NCI-H2107 (cell line): ENCODE measurements at places on chromosomes 16 and 17.

- DNase-seq, result no peak
Measured at GRCh38 chr17:75476752-75477489, 20.5 kb downstream of the TMEM94 start.

GRCh38 chr16:75225092-75225491 is 6.3 kb downstream of the CTRB1 start:
- no peak for DNase-seq

GRCh38 chr17:13306310-13306962 is 288.6 kb upstream of the ELAC2 start:
- no peak for DNase-seq

DNA sequence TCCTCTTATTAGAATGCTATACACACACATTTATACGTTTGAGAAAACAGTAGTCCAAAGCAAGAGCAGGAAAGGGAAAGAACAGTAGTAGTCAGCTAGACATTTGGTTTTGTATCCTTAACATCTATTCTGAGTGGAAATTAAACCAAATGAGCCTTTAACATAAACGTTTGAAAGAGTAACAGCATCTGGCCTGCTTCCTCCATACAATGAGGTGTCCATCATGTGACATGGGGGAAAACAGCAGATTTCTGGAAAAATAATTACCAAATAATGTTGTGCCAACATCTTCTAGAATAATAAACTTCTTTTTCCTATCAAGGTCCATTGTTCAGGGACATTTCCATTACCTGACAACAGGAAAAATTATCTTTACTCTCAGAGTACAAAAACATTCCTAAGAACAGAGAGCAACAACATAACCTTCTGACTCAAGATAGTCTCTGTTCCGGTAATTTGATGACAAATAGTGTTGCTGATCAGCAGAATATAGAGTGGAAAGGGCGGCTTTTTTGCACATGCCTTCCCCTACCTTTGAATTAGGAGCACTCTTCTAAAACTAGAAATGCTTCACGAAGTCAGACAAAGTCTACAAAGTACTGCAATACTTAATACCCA is 20.2 kb downstream of the CYTH1 start:
- DNase-seq, result no peak

- DNase-seq, result peak; percentile 85
Measured at GRCh38 chr17:50931144-50931908, 65.2 kb upstream of the TOB1 start.

DNA sequence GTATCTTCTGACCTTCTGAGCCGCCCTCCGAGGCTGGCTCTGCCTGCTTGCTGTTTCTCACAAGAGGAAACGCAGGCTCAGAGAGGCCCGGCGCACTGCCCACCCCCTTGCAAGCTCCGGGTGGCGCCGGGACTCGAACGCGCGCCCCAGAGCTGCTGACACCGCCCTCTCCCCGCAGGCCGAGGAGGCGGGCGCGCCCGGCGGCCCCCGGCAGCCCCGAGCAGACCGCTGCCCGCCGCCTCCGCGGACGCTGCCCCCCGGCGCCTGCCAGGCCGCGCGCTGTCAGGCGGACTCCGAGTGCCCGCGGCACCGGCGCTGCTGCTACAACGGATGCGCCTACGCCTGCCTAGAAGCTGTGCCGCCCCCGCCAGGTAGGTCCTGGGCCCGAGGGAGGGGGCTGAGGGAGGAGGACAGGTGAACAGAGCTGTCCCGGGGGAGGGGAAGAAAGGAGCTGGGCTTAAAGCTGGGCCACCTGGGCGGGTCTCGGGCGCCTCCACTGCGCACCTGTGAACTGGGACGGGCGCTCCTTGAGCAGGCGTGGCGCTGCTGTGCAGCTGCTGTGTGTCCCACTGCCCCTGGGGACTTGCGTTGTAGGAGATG is 18.2 kb downstream of the WFDC1 start:
- peak; percentile 34 for DNase-seq

- no peak for DNase-seq
Measured at GRCh38 chr17:44636562-44636961, 19.7 kb upstream of the MEIOC start.

GRCh38 chr16:85126705-85127378 is 14.6 kb upstream of the CIBAR2 start:
- DNase-seq, result peak; percentile 21

GRCh38 chr16:86374603-86375130 is 135.7 kb upstream of the FOXF1 start:
- DNase-seq, result no peak

DNA sequence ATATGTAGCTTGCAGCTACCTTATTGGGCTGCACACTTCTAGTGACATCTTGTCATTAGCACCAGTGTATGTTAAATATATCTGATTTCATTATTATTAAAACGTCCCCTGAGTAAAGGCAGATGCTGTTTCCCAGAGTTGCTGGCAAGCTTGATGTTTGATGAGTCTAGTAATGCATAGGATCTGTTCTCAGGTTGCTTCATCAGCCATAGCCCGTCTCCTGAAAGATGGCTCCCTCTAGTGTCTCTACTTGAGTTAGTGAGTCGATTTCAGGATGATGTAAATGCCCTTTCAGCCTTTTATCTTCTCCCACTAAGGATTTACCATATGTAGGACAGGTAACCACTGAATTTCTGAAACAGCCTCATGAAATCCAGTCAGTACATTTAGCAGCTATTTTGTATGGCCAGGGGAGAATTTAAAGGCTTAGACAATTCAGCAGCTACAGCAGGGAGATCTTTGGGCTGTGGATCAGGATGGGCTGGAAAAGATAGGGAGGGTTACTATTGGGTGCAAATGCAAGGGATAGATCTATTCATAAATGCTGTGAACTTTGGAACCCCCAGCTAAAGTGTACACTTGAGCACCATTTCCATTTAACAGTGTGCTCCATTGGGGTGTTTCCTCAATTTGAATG is 376.3 kb downstream of the CNTNAP4 start:
- DNase-seq, result no peak

DNA sequence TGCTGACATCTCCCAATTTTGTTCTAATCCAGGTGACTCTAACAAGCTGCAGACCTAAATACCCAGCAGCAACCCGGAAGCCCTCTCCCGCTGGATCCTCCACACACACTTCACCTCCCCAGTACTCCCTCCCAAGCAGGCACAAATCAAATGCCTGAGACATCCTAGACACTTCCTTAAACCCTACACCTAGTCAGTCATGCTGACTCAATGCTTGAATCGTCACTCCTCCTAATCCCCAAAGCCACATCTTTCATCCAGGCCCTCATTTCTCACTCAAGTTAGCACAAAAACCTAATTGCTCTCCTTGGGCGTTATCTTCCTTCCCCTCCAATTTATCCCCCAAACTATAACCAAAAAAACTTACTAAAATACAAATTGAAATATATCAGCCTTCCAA is 32.7 kb downstream of the CMC2 start:
- no peak for DNase-seq
